ENCODE measurements at places on chromosomes 7 and 10.

DNA sequence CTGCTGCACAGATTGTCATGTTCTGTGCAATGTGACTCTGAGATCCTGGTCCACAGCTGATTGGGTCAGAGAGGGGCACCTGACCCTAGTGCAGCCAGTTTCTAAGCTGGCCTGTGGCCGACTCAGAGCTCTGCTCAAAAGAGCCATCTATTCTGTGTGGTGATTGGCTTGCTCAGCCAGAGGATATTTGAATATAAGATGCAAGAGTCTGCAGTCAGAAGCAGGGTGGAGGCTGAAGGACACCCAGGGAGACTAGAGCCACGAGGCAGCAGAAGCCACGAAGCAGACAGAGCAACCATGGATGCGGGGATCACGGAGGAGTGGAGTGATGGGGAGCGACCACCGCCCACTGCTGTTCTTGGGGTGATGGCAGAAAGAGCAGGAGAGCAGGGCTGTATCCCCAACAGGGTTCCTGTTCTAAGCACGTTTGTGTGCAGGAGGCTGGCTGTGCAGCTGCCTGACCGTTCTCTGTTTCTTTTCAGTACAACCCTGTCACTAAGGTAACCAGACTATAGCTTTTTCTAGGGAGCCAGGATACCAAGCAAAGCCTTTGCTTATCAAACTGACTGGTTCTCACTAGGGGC is 19.5 kb upstream of the RHEB start:
- DNase-seq = peak; percentile 45

- DNase-seq = no peak
Observed at GRCh38 chr10:122189185-122189584, 81.9 kb upstream of the BTBD16 start.

DNA sequence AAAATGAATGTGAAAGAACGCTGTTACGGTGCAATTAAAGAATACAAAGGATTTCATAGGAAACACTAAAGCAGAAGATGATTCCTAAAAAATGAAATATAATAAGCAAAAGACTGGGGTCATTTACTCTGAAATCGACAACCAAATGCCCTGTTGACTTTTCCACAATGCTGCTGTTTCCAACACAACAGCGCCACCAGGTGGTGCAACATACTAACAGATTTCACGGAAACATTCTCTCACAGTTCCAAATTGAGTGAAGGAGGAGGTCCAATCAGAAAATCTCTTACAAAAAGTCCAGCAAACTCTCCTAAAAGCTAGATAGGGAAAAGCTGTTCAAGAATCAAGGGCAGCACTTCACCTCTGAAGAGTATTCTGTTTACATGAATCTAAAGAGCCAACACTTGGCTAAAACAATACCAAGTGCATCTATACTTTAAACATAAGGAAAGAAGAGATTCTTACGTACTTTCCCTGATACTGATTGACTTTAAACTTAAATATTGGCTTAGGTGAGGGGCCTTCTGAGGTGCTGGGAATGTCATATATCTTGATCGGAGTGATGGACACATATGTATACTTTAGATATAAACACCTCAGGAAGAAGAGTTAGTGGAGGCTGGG is 55.9 kb downstream of the UPF2 start:
- DNase-seq = peak; percentile 66

DNA sequence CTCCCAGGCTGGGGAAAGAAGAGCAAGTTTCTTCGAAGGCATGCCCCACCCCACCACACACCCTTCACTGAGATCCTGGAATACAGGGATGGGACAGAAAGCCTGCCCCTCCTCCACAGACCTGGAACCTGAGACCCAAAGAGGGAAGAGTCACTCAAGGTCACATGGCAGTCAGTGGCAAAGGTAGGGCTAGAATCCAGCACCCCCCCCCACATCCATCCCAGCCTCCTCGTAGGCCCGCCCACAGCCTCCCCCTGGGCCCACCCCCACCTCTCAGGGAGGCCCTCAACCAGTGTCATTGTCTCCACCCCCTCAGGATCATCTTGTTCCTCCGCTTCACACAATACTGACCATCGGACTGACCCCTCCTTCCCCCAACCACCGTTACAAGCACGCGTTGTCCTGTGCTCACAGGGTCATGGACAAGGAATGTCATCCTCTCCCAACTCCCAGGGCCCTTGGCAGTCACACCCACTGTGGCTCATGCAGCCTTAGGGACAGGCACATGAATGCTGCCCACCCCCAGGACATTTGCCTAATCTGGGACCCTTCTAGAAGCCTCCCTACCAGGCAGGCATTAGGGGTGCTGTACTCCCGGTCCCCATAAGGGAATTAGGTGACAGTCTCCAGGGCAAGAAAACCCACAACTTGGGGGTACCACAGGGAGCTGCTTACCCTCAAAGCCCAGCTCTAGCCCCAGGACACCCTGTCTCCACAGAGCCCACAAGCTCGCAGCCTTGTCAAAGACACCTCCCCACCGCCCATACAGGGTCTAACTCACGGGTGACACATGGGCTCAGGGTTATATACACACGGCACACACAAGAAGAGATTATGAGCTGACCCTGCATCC is 1.4 kb downstream of the KCNH2 start:
- DNase-seq = no peak

GRCh38 chr10:132145002-132145401 is 41.7 kb upstream of the DPYSL4 start:
- DNase-seq = no peak

DNA sequence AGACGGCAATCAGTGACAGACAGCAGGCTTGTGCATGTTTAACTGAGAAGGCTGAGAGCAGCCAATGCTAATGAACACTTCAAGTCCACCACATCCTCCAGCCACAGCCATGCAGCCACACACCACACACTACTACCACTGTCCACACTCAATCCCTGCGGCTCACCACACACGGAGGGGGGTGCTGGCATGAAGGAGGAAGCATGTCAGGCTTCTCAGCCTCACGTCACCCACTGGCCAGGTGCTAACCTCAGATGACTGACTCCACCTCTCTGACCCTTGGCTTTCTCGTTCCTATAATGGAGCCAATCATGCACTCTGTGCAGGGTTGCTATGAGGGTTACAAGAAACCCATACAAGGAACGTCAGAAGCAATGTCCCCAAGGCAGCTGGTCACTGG is 165.4 kb upstream of the RNF32 start:
- no peak for DNase-seq

DNA sequence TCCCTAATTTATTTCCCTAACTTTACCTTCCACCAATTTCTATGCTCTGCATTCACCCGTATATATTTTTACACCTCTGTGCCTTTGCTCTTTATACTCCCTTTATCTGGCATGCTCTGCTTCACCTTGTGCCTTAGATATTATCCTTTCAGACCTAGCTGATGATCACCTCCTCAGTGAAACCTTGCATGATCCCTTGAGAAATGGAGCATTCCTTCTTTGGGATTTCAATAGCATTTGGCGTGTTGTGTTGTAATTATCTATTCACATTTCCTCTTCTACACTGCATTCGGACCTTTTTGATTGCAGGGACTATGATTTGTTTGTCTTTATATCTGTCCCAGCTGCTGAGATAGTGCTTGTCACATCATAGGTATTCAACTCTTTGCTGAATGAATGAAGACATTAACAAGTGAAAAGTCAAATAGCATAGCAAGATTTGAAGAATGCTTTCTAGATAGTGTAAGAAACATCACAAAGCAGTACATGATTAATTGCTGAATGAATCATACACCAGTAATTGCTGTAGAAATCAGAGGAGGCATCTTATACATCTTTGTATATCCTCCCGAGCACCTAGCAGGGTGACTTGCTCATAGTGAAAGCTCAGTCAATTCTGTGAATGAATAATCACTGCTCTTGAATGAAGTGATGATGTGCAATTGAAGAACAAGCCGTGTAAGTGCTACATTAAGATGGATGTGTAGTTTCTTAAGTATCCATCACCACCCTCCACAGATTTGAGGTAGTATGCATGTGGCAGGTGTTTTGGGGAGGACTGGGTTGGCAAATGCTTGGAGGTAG is 2.0 kb upstream of the TM9SF3 start:
- no peak for DNase-seq

DNA sequence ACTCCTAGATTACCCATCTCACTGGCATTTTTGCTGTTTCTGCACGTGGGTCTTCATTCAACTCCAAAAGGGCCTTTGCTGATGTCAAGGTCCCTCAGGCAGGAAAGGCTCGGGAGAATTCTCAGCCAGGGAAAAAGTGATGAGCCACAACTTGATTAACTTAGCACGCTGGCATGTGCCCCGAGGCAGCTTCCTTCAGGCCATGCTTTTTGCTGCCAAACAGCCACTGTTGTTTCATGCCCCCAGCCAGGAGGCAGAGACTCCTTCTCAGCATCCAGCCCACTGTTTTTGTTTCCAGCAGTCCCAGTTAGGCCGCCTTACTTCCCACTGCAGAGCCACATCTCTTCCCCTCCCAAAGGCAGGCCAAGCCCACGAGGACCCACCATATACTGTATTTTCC is 266.5 kb upstream of the YAE1 start:
- DNase-seq = no peak

DNA sequence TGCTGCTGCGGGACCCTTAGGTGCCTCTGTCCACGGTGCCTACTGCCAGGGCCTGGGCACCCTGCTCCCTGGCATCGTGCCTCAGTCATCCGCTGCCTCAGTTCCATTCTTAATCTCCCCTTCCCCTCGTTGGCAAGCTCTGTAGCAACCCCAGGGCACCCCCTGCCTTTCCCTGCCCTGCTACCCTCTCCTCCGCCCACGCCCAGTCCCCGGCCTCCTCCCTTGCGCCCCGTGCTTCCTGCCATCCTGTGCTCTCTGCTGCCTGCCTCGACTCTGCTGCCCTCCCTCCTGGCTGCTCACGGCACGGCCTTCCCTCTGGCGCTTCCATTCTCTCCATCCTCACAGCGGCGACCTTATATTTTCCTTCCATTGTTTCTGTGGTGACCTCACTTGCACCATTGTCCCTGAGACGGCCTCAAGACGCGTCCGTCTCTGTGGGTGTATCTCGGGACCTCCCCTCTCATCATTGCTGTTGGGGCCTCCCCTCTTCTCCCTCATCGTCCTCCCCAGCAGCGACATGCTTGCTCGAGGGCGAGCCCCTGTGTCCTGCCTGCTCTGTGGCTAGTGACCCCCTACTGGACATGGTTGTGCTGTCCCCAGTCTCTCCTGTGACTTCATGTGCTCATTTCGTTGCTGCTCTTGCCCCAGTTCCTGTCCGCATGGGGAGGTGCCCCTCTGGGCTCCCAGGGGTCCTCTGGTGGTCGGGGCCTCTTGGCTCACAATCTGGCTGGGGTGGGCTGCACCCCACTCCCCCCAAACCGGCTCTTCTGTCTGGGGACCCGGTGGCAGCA is 35.3 kb downstream of the AGAP3 start:
- DNase-seq = no peak

GRCh38 chr10:70405037-70405824 is 1.3 kb downstream of the EIF4EBP2 start:
- DNase-seq = peak; percentile 71

GRCh38 chr7:39691821-39692220 is 68.4 kb downstream of the RALA start:
- no peak for DNase-seq

DNA sequence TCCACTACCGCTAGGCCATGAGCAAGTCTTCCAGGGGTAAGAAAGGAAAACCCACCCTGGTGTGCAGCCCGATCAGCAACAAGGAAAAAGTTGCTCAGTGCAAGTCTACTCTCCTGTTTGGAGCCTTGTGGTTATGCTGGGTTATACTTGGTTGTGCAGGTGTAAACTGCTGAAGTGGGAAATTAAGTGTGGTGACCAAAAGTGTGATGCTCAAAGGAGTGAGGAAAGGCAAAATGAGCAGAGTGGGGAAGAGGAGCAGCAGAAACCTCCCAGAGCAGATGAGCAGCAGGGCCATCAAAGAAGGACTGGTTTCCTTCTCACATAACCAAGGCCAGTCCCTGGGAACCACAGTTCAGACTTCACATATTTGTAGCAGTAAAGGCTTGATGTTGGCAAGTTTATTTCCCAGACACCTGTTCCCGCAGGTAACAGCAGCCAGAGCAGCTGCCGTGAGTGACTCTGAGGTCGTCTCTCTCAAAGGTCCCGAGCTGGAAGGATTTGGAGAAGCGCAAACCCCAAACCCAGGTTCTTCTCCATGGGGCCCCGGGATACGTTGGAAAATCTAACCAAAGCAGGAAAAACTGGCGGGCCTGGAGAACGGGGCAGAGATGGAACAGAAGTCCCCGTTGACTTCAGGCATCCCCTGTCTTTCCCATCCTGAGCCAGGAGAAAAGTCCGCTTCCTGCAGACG is 607 bp upstream of the SMO start:
- no peak for DNase-seq

- no peak for DNase-seq
Observed at GRCh38 chr10:43409385-43410109, 561 bp upstream of the HNRNPF start.

- no peak for DNase-seq
Observed at GRCh38 chr10:75782463-75783248, 351.2 kb downstream of the LRMDA start.

DNA sequence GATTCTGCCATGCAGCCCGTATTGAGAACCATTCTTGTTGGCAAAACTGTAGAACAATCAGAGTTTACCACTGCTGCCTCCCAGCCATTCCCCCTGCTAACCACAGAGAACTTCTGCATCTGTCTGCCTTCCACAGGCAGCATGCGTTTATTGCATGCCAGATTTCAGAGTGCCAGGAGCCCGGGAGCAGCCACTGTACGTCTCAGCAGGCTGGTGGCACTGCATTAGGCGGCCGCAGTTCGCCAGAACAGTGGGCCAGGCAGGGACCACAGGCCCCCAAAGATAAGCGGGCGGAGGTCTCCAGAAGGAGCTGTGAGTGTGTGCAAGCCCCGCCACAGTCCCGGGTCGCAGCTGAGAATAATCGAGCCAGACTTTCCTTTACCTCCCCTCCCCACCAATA is 31.8 kb downstream of the ZNF467 start:
- DNase-seq = peak; percentile 43

- DNase-seq = peak; percentile 70
Observed at GRCh38 chr7:22001345-22002004, 55.8 kb upstream of the CDCA7L start.

DNA sequence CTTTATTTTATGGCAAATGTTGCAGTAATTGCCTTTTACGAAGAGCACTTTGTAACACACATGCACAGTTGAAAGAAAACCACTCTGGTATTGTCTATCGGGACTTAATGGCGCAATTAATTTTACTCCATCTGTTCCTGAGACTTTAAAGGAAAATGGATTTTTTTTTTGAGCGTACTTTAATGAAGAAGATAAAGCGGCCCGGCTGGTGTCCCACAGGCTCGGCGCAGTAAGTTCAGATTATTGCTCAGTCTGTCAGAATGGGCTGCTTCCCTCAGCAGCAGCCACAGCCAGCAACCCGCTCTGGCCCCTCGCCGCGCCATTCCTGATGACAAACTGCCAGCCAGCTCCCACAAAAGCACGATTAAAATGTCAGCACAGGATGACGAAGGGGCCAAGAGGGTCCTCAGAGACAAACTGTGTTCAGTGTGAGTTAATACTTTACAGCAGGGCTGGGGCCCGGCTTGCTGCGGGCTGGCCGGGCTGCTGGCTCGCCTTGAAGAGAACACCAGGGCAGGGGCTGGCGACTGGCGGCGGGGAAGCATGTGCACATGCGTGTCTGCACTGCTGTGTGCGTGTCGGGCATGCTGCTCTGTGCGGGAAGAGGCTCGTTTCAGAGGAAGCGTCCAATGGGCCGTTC is 501.0 kb upstream of the GALNT17 start:
- DNase-seq = no peak
